ENCODE measurements at places on chromosomes 16 and 17. TPM values are rescaled to one million over a fixed set of nuclear protein-coding genes. Genes with fewer than 3 reads are reported as not detected.

COG8 gene
- 33.1 TPM for total RNA-seq

GRCh38 chr17:35775039-35775438 is 14.4 kb downstream of the C17orf50 start:
- H3K27me3 ChIP-seq: peaks cover 13% of the 10 kb centered on the region
- H3K4me3 ChIP-seq: no peak overlapping the region
- no peak for DNase-seq
- no peaks in the 10 kb centered on the region for H3K36me3 ChIP-seq

GRCh38 chr17:48600244-48601098 is 4.3 kb downstream of the HOXB6 start:
- H3K36me3 ChIP-seq: no peaks in the 10 kb centered on the region
- H3K4me3 ChIP-seq: peak overlapping the region; percentile 37
- H3K4me1 ChIP-seq: peaks cover 49% of the 10 kb centered on the region
- H3K27ac ChIP-seq: no peak overlapping the region
- DNase-seq: no peak
- H3K27me3 ChIP-seq: peaks cover 70% of the 10 kb centered on the region

DNA sequence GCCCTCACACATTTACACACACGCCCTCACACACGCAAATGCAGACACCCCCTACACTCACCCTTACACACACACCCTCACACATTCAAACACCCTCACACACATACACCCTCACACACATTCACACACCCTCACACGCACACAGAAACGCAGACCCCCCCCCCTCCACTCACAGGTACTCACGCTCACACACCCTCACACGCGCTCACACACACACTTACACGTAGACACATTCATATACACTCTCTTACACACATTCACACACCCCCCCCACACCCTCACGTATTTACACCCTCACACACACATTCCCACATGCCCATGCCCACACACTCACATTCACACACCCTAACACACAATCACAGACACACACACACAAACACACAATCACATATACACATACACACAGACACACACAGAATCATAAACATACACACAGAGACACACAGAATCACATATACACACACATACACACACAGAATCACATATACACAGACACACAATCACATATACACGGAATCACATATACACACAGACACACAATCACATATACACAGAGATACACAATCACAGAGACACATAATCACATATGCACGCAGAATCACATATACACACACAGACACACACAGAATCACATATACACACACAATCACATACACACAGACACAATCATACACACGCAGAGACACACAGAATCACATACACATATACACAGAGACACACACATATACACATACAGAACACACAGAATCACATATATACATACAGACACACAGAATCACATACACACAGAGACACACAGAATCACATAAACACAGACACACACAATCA is 250.1 kb upstream of the RPL38 start:
- peaks cover 3% of the 10 kb centered on the region for H3K27me3 ChIP-seq
- DNase-seq: no peak
- H3K27ac ChIP-seq: no peak overlapping the region
- no peak overlapping the region for H3K4me3 ChIP-seq
- H3K4me1 ChIP-seq: peaks cover 13% of the 10 kb centered on the region

RCVRN gene
- not detected for total RNA-seq

SLC52A1 gene
- 0.21 TPM for total RNA-seq

NTN3 gene
- not detected for total RNA-seq

GRCh38 chr16:70696952-70697593 is 11.2 kb upstream of the MTSS2 start:
- H3K4me1 ChIP-seq: peaks cover 30% of the 10 kb centered on the region
- no peak for DNase-seq
- H3K27me3 ChIP-seq: peaks cover 24% of the 10 kb centered on the region
- H3K4me3 ChIP-seq: no peak overlapping the region

HMOX2 gene
- total RNA-seq: 225 TPM

DNA sequence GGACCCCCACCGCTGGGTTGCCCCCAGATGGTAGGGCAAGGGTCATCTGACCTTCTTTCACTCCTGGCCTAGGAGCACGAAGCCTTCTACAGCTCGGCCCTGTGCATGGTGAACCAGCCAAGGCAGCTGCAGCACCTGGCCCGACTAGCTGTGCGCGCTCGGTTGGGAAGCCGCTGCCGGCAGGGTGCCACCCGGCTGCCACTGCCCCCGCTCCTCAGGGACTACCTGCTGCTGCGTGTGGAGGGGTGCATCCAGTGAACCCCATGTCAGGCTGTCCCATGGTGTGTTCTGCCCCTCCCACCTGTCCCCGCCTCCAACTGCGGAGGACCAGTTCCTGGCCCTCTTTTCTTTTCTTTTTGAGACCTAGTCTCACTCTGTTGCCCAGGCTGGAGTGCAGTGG is 7.6 kb downstream of the ASB16 start:
- peaks cover 2% of the 10 kb centered on the region for H3K27me3 ChIP-seq
- no peak overlapping the region for H3K4me3 ChIP-seq
- H3K36me3 ChIP-seq: peaks cover 27% of the 10 kb centered on the region
- no peak overlapping the region for H3K27ac ChIP-seq
- H3K4me1 ChIP-seq: no peaks in the 10 kb centered on the region
- DNase-seq: no peak

TMIGD1 gene
- total RNA-seq: not detected

DNA sequence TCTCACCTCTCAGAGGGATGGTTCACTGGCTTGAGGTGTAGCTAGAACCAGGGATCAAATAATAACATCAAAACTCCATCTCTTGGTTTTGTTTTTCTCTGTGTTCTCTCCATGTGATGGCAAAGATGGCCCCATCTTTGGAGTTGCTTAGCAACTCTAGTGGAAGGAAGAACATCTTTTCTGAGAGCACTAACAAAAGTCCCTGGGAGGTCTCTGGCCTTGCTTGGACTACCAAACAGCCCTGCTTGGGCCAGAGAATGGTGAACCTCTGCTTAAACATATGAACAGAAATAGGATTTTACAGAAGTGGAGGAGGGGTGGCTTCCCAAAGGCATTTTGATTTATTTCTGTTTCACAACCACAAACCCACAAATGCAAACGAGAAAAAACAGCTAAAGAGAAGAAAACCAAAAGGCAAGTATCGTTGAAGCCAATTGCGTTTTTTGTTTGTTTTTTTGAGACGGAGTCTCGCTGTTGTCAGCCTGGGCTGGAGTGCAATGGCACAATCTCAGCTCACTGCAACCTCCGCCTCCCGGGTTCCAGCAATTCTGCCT is 13.2 kb downstream of the GABARAPL2 start:
- no peak overlapping the region for H3K27ac ChIP-seq
- no peaks in the 10 kb centered on the region for H3K27me3 ChIP-seq
- DNase-seq: no peak
- H3K36me3 ChIP-seq: peaks cover 40% of the 10 kb centered on the region
- H3K4me1 ChIP-seq: peaks cover 8% of the 10 kb centered on the region
- no peak overlapping the region for H3K4me3 ChIP-seq

SPNS2 gene
- 187 TPM for total RNA-seq

DNA sequence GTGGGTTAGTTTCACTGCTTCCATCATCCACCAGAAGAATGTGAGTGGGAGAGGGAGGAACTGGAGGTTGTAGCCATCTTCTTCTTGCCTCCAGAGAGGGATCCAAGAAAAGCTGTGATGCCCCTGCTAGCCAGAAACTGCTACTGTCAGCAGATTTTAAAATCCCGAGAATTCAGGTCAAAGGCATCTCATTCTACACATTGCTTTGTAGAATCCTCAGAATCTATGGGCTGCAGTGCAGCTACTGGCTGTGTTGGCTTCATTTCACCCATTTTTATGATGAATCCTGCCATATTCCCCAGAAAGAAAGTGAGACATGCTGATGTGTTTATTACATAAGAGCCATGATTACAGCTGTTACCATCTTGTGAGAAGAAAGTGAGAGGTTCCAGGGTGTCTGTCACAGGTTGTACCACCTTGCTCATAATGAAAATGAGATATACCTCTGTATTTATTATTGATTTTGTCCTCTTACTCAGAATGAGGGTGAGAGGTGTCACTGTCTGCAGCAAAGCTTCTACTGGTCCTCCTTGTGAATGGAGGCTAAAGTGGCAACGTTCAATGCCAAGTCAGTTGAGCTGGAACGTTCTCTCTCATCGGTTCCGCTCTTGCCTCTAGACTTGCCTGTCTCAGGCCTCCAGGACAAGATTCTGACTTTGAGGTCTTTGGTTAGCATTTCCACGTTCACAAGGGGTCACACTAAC is 50.1 kb upstream of the MYH10 start:
- H3K27ac ChIP-seq: no peak overlapping the region
- H3K4me1 ChIP-seq: peaks cover 5% of the 10 kb centered on the region
- H3K27me3 ChIP-seq: no peaks in the 10 kb centered on the region

DNA sequence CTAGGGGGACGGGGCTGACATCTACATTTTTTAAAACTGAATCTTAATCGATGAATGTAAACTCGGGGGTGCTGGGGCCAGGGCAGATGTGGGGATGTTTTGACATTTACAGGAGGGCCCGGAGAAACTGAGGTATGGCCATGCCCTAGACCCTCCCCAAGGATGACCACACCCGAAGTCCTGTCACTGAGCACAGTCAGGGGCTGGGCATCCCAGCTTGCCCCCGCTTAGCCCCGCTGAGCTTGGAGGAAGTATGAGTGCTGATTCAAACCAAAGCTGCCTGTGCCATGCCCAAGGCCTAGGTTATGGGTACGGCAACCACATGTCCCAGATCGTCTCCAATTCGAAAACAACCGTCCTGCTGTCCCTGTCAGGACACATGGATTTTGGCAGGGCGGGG is 21.4 kb downstream of the ADAM11 start:
- H3K27ac ChIP-seq: no peak overlapping the region
- H3K4me3 ChIP-seq: no peak overlapping the region
- no peak for DNase-seq
- peaks cover 14% of the 10 kb centered on the region for H3K27me3 ChIP-seq
- no peaks in the 10 kb centered on the region for H3K36me3 ChIP-seq

SDR42E2 gene
- 0.10 TPM for total RNA-seq

YBX2 gene
- 14.6 TPM for total RNA-seq

SLC13A2 gene
- total RNA-seq: not detected

DNA sequence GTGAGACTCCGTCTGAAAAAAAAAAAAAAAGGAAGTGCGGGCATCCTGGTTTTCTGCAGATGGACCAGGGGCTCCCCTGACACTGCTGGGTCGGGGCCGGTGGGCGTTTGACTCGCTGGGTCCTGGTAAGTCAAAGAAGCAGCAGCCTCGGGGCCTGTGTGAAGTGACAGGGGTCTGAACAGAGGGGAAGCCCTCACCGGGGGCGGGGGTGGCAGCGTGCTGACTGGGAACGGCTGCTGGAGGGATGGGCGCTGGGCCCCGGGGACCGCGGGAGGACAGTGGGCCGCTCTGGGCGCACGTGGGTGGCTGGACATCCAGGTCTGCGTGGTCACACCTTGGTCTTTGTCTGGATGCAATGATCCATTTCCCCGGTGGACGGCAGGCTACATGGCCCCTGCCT is 8.2 kb downstream of the GALNS start:
- DNase-seq: no peak
- no peak overlapping the region for H3K4me3 ChIP-seq
- H3K27ac ChIP-seq: no peak overlapping the region
- no peaks in the 10 kb centered on the region for H3K4me1 ChIP-seq
- H3K27me3 ChIP-seq: peaks cover 6% of the 10 kb centered on the region
- H3K36me3 ChIP-seq: peaks cover 8% of the 10 kb centered on the region

DNA sequence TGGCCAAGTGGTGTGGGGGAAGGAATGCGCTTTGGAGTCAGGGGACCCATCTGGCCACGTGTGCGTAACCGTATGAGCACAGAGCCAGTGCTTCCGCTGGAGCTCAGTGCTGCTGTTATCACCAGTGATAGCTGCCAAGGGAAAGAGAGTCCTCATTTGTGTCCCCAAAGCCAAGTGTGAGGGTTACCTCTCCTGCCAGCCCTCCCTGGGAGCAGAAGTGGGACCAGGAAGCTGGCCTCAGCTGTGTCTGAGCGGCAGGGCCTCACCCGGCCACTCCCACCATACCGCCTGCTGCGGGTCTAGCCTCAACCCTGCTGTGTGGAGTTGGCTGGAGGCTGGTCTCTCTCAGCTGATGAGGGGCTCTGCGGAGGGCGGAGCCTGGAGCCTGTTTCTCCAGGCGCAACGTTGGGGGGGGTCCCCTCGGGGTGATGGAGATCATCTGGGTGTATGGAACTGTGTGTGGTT is 44.5 kb downstream of the MEAK7 start:
- H3K36me3 ChIP-seq: peaks cover 11% of the 10 kb centered on the region
- H3K4me3 ChIP-seq: no peak overlapping the region
- DNase-seq: no peak

GRCh38 chr16:66905633-66906539 is 12.8 kb downstream of the CDH16 start:
- no peak overlapping the region for H3K4me3 ChIP-seq
- peaks cover 2% of the 10 kb centered on the region for H3K4me1 ChIP-seq
- no peaks in the 10 kb centered on the region for H3K36me3 ChIP-seq
- H3K27me3 ChIP-seq: peaks cover 12% of the 10 kb centered on the region

GRCh38 chr17:37123386-37123785 is 174.6 kb downstream of the AATF start:
- peaks cover 21% of the 10 kb centered on the region for H3K36me3 ChIP-seq
- peaks cover 2% of the 10 kb centered on the region for H3K27me3 ChIP-seq
- no peak overlapping the region for H3K27ac ChIP-seq
- no peak for DNase-seq
- H3K4me3 ChIP-seq: no peak overlapping the region

- H3K4me1 ChIP-seq: no peaks in the 10 kb centered on the region
- no peak for DNase-seq
- no peaks in the 10 kb centered on the region for H3K36me3 ChIP-seq
- H3K4me3 ChIP-seq: no peak overlapping the region
- no peaks in the 10 kb centered on the region for H3K27me3 ChIP-seq
Observed at GRCh38 chr16:73669535-73670274, 621.8 kb upstream of the ZFHX3 start.

DNA sequence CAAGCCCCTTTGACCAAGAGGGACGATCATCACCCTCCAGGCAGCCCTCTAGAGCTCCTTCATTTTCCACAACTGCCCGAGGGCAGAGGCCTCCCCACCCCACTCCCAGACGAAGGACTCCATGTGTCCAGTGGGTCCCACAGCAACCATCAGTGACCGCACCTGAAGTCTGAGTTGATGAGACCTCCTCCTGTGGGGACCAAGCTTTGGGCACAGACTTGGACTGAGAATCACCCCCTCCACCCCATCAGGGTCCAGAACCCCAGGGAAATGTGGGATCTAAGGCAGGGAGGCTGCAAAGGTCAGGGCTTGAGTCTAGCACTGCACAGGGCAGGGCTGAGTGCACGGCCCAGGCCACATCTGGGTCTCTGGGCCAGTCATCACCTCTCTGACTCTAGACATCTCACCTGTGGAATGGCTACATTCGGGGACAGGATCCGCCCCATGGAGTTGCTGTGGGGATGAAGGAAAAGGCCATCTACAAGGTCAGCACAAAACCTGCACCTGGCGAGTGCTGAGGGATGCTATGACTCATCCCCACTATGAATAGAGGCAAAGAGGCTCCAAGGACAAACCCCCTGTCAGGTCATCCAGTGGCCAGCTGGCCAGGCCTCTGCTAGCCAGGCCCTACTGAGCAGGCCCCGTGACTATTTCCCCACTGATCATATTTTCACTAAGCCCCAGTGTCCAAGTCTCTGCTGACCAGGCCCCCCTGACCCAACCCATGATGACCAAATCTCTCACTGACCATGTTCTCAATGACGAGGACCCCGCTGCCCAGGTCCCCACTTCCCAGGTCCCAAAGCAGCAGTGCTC is 38.4 kb downstream of the TNFRSF13B start:
- peaks cover 14% of the 10 kb centered on the region for H3K27me3 ChIP-seq
- peaks cover 17% of the 10 kb centered on the region for H3K4me1 ChIP-seq
- no peak overlapping the region for H3K4me3 ChIP-seq
- no peaks in the 10 kb centered on the region for H3K36me3 ChIP-seq

TNFSF12 gene
- total RNA-seq: 16.3 TPM

TNK1 gene
- total RNA-seq: 1.7 TPM
